NCI-H2171 treated with DMSO at 0.1 percent for 48 hours (cell line): ENCODE measurements at places on chromosomes 16 and 17.

DNA sequence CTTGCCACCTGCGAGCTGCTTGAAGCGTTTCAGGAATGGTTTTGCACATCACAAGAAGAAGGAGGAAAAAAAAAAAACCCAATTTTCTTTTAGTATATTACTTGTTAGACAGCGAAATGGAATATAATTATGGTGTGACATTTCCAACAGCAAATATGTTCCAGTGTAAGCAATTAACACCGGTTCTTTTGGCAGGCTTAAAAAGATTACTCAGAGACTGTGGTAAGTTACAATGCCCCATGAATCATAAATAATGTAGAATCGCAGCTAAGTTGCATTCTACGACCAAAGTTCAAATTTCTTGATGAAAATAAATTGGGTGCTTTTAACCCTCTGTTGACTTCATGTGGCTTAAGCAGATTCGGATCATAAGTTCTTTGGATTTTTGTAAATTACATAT, 245.2 kb downstream of the XYLT1 start:
- DNase-seq = no peak

- no peak for DNase-seq
These were observed 33.1 kb downstream of the NLRC5 start for GRCh38 chr16:57022445-57022844.

- no peak for DNase-seq
These were observed 64.7 kb downstream of the ELAC2 start for GRCh38 chr17:12953156-12953555.

GRCh38 chr16:46920402-46921068, 36.4 kb downstream of the GPT2 start:
- no peak for DNase-seq

DNA sequence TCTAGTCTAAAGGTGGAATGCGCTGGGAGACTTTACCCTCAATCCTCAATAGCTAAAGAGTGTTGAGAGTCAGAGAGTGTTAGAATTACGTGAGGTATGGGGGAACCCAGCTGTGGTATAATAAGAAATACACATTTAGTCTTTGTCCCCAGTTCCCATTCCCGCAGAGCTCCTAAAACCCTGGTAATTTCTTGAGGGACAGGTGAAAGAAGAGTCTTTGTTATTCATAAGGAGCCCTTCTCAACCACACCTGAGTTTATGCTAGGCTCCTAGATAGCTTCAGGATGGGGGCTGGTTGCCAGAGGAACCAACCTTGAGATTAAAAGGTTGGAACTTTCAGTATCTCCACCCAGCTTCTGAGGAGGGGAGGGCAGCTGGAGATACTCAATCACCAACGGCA, 5.8 kb downstream of the ZNF18 start:
- no peak for DNase-seq

DNA sequence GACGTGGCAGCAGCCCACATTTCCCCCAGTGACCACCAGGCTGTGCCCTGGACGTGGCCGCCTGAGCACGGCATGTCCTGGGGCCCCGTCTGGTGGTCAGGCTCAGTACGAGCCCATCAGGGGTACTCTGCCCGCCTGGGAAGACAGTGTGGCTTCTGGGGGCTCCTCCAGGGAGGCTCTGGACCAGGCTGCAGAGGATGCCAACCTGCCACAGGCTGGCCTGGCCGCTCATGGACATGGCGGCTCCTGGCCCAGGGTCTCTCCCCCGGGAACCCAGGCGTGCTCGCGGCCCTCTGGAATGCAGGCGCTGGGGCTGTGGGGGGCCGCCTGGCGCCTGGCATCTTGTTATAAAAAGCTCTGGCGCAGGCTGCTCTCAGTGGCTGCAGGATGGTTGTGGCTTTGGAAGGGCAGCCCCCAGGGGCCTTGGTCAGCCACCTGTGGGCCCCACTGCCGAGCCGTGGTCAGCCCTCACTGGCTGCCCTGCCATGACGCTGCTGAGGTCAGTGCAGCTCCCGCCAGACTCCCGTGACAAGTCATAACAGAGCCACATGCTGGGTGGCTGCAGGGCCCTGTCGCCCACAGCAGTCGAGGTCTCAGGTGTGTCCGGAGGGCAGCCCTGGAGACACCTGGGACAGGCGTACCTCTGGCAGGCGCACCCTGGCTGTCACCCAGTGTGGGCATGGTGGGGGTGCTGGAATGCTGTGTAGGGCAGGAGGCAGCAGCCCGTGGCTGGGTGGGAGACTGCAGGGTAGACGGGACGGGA, 15.0 kb downstream of the CENPX start:
- no peak for DNase-seq

GRCh38 chr16:48517493-48517892, 92.5 kb downstream of the N4BP1 start:
- DNase-seq = no peak

DNA sequence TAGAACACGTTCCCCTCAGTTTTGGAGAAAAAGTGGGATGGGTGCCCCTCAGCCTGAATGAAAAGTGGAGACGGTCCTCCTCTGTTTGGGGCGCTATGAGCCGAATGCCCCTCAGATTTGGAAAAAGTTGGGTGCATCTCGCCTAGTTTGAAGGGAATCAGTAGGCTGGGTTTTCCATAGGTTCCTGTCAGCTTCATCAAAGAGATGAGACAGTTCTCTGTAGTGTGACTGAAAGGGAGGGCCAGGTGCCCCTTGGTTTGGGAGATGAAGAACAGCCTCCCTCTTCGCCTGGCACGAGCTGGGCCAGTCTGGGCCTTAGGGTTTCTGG, 742 bp upstream of the SLC9A5 start:
- DNase-seq = no peak

- DNase-seq = no peak
These were observed 70.7 kb upstream of the MED13 start for GRCh38 chr17:62135742-62136141.

DNA sequence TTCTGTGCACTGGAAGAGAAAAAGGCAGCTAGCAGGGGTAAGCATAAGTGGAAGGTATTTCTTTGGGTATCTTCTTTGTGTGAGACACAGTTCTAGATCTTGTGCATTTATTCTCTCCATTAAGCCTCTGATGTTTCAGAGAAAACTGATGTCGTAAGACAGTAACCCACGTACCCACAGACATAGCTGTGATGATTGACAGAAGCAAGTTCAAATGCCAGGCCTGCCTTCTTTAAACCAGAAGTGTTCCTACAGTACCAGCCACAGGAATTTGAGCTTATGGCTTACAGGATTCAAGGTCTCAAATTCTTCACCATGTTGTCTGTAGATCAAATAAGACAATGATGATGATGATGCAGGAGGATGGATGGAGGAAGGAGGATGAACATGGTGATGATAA, 161.4 kb upstream of the KCNJ16 start:
- DNase-seq = no peak

- DNase-seq = peak; percentile 13
These were observed 852 bp upstream of the HELZ start for GRCh38 chr17:67245694-67246402.

- peak; percentile 85 for DNase-seq
These were observed 485.4 kb downstream of the KCNJ2 start for GRCh38 chr17:70654706-70655105.

DNA sequence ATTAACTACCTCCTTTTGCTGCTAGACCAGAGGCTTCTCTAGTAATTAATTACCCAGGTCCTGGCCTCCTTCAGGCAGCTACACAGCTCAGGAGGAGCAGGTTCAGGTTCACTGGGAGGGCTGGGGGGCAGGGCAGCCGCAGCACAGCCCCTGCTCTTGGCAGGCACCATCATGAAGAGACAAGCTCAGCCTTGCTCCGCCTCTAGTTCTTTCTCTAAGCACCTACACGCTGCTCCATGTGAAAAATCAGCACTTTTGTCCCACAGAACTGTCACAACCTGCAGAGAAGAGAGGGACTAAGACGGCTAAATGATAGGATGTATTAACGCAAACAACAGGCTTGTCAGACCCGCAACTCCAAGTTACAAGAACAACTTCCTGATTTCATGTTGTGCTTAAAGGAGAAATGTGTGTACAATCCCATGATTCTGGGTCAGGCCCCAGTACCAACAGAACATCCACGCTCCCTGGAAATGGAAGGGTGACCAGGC, 53.4 kb downstream of the GRB2 start:
- peak; percentile 90 for DNase-seq

DNA sequence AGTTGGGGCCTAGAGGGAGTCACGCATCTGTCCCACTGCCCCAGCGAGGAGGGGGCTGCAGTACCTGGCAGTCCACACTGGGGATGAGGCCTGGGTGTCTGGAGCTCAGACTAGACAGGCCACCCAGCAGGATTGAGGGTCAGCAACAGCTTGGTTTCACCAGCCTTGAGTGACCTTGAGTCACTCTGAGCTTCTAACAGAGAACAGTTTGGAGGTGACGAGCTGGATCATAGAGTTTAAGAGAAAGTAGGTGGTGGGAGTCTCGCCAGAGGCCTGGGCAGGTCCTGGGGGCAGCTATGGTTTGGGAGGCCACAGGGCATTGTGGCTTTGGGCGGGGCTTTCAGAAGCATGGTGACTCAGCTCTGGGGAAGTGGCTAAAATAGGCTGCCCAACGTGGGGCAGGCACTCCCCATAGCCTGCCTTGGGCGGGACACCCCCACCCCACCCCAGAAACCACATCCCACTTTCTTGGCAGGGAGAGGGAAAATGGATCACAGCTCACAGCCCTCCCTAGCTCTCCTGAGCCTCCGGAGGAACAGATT, 20.5 kb downstream of the CDC42EP4 start:
- no peak for DNase-seq

DNA sequence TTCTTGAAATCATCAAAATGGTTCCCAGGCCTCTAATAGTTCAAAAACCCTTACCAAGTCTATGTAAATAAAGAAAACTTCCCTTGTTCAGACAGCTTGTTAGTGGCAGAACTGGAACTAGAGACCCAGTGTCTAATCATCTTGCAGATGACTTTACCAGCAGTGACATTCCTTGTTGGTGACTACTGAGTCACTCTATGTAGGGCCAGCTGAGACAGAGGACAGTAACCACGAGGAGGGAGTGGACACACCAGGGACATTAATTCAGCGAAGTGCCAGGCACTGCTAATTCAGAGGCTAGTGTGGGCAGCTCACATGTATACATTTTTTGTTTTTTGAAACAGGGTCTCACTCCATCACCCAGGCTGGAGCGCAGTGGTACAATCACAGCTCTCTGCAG, 6.1 kb upstream of the HEATR3 start:
- DNase-seq = no peak

DNA sequence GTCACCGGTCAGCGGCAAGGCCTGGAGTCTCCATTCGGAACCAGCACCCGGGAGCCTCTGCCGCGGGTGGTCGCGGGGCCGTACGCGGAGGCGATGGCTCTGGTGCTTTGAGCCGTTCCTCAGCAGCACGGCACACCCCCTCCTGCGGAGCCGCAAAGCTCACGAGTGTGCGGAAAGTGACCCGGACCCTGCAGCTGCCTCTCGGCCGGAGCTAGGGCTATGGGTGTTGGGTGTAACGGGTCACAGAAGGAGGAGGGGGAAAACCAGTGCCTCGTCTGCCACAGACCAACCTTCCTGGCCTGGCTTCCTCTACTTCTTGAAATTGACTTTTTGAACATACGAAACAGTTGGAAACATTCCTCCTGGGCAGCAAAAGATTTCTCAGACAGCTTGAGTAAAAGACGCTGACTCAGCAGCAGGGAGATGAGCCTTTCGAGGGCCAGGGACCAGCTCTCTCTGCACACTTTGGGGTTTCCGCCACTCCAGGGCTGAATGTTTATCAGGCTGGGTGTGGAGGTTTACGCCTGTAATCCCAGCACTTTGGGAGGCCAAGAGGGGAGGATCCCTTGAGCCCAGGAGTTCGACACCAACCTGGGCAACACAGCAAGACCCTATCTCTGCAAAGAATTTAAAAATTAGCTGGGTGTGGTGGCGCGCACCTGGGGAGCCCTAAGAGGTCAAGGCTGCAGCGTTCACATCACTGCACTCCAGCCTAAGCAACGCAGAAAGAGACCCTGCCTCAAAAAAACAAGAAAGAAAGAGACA, 26.4 kb upstream of the PITPNA start:
- DNase-seq = no peak

GRCh38 chr17:14361945-14362508, 61.1 kb downstream of the HS3ST3B1 start:
- DNase-seq = no peak

GRCh38 chr16:20969386-20969785, 68.8 kb downstream of the LYRM1 start:
- no peak for DNase-seq

- no peak for DNase-seq
These were observed 712.8 kb downstream of the CDH8 start for GRCh38 chr16:61323456-61323855.

DNA sequence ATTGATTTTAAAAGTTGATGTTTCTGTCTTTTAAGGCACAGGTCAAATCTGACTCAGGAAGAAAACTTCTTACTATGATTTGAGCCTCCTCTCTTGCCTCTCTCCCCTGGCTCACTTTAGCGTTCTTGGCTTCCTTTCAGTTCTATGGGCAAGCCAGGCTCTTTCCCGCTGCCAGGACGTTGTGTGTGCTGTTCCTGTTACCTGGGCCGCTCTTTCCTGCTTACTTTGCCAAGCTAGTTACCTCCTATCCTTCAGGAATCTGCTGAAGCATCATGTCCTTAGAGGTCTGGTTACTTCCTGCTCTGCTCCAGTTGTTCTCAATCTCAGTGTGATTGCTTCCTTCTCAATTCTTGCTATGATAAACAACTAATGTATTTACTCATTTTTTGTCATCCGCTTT, 1108.5 kb upstream of the EEF2KMT start:
- DNase-seq = no peak

GRCh38 chr16:46747777-46748651, at the start of gene MYLK3:
MYLK3 (minus strand) TSS chr16:46748344; CDS start chr16:46748193, 151 bp downstream.
- no peak for DNase-seq

GRCh38 chr17:1390432-1391367, 9.3 kb downstream of the YWHAE start:
- DNase-seq = no peak

DNA sequence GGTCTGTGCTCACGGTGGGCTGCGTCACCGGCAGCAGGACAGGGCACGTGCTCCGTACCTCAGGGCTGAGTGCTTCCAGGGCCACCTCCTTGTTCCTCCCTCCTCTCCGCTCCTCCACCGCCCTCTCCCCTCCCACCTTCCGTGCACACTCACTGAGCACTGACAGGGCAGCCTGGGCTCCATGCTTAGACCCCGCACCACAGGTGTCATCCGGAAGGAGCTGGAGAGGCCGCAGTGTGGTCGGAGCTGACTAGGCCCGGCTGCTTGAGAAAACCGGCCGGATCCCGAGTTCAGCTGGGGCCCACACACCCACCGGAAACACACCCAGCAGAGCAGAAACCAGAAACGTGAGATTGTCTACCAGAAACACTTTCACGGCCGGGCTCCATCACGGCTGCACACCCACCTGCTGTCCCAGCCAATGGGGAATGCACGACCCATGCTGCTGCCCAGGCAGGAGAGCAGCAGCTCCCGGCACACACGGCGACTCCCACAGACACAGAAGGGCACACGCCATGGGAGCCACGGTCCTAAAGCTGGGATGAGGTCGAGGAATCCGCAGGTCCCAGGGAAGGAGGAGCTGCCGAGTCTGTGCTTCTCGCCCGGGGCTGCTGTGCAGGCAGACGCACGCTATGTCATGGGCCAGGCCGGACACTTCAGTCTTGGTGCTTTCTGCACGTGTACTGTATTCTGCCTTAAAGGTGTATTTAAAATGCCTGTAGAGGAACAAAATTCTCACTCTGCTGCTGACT, 55.0 kb upstream of the ZNF469 start:
- DNase-seq = no peak
